ENCODE measurements at places on chromosomes 7 and 10. TPM values are rescaled to one million over a fixed set of nuclear protein-coding genes. Genes with fewer than 3 reads are reported as not detected.

The MYOF gene
- 278 TPM for total RNA-seq

The PAPSS2 gene
- 16.5 TPM for total RNA-seq

The PALD1 gene
- 6.7 TPM for total RNA-seq

The CNPY1 gene
- not detected for total RNA-seq

Measured in A549 treated with dexamethasone at 1 μM for 4 hours (cell line).